Activated CD4-positive, alpha-beta T cell treated with anti-CD3 and anti-CD28 coated beads, Interleukin-2, amount 50 U/mL, for 24 hours (primary cell): ENCODE measurements at places on chromosomes 16 and 17.

GRCh38 chr17:81136366-81136765 is 28.9 kb upstream of the PVALEF start:
- no peak for DNase-seq

- peak; percentile 69 for DNase-seq
Measured at GRCh38 chr17:49952209-49952911, 16.6 kb upstream of the DLX4 start.

DNA sequence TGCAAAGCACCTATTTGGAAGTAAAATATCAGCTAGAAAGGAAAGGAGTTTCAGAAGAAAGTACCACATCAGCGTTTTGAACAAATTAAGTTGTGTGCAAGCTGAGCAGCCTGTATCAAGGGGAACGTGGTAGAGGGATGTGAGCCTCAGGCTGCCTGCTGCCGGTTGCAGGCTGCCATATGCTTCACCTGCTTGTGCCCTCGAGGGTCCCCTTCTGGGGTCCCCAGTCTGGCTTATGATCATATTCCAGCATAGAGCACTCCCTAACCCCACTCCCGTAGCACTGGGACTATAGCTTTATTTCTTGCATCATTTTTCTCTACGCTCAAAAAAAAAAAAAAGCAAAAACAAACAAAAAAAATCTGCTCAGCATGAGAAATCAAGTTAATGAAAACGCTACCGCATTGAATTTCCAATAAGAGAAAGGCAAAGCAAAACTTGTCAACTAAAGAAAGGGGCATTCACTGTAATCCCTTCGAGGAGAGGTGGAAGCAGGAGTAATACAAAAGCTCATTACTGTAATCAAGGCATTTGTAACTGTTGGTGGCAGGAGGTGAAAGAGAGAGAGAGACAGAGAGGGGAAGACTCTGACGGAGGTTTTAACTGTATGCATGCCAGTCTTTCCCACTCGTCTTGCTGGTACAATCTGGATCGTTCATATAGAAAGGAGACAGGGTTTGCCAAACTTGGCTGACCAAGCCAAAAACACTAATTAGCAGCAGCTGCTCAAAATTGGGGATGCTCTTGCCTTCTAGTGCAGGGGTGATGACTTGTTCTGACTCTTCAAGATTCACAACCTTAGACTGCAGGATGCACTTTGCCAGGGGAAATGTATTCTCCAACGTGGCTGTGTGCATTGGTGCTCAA is 258.2 kb upstream of the HSBP1 start:
- DNase-seq, result no peak

GRCh38 chr16:62709794-62710193 is 673.6 kb upstream of the CDH8 start:
- no peak for DNase-seq

DNA sequence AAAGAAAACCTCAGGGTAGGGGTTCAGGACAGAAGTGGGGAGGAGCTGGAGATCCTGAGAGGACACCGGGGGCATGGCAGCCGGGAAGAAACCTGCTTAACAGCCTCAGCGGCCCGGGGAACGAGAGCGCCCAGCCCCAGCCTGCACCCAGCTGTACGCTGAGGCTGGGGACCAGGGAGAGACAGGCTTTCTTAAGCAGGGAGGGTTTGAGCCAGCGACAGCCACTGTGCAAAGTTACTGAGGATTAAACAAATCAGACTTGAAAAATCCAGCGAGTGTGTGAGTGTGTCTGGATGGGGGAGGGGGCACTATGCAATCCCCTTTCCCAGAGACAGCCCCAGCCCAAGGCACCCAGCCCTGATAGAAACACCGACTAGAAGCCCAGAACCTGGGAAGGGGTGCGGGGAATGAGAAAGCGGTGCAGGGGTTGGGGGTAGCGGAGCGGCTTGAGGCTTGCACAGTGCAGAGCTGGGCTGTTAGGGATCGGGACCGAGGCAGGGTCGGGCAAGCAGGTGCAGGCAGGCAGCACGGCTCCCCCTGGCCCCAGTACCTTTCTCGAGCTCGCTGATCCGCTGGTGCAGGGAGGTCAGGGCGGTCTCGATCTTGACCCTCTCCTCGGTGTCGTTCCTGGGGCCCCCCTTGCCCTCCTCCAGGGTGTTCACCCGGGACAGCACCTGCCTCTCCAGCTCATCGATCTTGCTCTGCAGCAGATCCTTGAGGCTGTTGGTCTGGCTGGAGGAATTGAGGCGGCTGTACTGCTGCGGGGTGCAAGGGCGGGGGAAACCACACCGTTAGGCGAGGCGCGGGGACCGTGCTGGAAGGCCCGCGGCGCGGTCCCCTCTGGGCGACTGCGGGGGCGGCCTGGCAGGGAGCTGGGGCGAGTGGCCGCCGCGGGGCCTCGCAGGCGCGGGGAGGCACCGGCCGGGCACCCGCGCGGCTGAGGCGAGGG is 1.2 kb downstream of the NPTX1 start:
- no peak for DNase-seq

DNA sequence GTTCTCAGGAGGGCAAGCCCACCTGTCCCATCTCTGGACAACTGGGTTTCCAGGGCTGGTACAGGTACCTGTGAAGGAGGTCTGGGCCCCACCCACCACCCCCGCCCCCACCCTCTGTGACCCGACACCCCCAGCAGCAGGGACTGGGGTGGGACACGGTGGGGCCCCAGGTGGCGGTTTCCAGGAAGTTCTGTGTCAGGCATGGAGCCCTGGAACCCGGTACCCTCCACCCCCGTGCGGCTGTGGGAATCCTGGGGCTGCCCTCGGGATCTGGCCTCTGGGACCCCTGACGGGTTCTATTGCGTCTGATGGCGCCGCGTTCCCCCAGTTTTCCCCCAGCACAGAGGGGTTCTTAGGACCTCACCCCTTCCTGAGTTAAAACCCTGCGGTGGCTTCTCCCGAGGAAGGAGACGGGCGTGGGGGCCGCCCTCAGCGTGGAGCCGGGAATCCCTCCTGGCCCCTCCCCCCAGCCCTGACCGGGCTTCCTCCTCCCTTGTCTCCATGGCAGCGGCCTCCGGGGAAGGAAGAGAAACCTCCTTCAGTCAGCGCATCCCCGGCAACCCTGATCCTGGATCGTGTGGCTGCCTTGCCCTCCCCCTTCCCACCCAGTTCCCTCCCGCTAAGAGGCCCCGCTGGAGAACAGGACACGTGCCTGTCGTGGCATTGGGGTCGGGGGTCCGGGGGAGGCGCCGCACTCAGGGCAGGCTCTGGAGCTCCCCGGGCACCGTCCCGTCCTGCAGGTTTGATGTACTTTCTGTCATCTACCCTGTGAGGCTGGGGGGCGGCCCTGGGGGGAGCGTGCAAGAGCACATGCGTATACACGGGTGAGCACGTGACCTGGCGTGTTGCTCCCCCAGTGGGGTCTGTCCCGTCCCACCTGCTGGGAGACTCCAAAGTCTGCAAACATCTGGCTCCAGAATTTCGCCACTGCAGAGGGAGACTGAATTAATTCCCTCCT is 30.3 kb downstream of the CACNA1H start:
- no peak for DNase-seq

GRCh38 chr17:9844153-9844552 is 18.4 kb downstream of the GLP2R start:
- no peak for DNase-seq

GRCh38 chr17:40319651-40320540 is 10.9 kb downstream of the RARA start:
- no peak for DNase-seq

DNA sequence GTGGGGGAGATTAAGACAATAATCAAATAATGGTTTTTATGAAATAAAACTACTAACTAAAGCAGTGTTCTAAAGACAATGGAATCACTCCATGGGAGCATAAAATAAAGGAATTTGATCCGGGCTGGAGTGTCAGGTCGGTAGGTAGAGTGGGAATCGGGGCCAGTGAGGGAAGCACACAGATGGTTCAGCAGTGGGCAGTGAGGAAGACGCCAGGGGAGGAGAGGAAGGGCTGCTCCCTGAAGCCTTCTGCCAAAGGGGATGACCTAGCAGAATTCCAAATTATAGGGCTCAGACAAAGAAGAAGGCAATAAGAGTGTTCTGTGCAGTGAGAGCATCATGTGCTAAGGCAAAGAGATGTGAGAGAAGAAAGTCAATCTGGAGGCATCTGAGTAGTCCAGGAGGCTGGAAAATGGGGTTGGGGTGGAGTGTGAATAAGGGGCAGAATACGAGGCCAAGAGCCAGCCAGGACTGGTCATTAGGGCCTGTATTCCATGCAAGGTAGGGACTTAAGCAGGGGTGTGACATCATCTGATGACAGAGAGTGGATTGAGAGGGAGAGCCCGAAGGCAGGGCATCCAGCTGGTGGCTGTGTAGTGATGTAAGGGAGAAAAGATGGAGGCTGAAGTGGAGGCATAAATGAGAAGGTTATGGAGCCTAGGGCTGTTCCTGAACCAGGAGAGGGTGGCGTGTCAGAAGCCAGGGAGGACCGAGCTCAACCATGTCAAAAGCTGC is 137.6 kb downstream of the COPRS start:
- no peak for DNase-seq
